Stimulated activated CD4-positive, alpha-beta T cell treated with anti-CD3 and anti-CD28 coated beads, Interleukin-4, amount 100 ng/mL, for 24 hours (primary cell): ENCODE measurements at places on chromosomes 6 and 20.

DNA sequence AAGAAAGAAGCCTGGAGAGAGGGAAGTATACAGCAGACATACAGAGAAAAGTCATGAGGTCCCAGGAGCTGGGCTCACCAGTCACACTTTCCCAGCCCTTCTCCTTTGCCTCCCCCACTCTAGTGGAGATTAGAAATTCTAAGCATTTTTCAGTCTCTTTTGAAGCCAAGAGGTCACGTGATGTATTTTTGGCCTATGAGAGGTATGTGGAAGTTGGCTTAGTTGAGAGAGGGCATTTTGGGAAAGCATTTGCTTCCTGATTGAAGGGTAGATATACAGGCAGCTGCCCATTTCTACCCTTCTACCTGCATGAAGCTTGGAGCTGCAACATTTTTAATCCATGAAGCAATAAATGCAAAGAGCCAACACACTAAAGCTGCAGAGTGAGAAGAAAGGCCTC, 106.0 kb upstream of the TNFAIP3 start:
- DNase-seq: no peak

- no peak for DNase-seq
These were observed 33.6 kb upstream of the RIPOR2 start for GRCh38 chr6:24969343-24969860.

DNA sequence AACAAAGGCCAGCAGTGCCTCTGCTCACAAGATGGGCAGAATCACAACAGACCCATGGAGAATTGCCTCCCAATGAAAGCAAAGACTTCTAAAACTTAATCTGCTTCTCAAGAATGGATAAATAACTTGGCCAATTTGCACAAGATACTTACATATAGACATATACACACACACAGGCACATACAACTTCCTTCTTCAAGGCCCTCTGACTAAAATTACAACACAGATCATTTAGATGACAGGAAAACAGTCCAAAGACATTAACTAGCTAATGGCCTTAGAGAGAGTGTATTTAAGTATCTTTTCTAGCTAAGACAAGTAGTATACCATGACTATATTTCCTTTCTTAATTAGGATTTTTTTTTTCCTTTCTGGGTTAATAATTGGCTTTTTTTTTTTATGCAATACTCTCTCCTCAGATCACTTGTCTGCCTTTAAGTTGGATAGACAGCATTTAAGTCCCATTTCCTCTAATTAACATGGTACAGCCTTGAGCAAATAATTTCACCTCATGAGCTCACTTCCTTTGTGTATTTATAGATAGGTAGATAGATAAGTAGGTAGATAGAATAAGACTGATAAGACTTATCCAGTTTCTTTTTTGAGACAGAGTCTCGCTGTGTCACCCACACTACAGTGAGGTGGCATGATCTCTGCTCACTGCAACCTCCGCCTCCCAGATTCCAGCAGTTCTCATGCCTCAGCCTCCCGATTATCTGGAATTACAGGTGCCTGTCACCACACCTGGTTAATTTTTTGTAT, 70.0 kb downstream of the NRSN1 start:
- DNase-seq: no peak

DNA sequence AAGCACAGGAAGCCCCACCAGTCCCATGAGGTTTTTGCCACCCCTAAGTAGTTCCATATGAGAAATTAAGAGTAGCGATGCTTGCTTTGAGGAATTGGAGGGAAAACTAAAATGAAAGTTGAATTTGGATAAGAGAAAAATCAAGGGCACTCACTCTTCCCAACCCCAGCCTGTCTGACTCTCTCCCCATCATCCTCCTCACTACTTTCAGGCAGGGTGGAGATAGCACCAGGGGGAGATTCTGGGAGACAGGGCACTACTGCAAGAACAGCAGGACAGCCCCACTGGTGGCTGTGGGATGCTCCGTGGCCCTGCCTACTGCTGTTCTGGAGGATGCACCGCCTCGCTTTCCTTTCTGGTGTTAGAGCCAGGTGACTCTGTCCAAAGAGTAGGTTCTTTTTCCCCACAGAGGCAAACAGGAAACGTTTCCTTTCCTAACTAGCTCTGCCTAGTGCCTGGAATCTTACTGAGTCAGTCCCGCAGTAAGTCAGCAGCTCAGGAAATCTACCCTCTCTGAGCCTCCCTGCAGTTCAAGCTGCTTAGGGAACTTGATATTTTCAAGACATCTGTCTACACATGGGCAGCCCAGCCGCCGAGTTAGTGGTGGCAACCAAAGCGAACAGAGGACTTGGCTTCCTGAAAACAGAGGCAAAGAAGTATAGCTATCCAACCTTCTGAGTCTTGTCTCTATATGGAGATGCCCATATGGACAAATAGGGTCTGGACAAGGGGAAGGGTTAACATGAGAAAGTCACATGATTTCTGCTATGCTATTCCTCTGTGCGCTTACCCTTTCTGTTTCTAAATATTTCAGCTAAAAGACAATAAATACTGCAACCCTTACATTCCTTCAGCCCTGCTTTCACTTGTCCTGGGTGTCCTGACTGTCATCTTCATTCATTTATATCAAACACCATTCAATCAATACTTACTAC, 11.4 kb downstream of the HLA-E start:
- DNase-seq: no peak

DNA sequence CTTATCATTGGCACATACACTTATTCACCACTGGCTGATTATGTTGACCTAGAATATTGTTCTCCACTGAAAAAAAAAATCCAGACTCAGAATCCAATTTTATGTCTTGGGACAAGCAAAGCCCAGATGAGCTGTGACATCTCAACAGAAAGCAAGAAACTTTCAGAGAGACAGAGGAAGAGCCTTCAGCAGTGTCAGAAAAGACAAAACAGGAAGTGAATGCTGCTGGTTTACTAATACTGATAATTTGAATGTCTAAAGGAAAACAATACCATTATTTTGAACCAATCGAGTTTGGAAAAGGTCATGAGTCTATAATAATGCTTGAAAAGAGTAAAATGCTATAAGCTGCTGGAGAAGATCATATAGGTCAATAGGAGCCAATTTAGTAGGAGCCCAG, 179.8 kb upstream of the RIMS1 start:
- no peak for DNase-seq

DNA sequence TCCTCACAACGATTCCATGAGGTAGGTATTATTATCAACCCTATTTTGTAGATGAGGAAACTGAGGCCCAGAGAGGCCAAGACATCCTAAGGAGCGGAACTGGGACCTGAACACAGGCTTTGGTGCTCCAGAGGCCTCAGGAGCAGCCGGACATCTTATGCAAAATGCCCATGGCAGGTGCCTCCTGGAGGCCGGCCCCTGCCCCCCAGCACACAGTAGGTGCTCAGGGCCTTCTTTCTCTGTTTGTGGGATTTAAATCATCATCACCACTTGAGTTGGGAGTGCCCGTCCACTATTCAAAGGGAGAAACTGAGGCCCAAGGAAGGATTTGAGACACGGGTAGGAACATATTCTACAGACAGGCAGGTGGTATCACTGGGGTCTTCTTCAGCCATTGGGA, 41.2 kb downstream of the CEBPB start:
- no peak for DNase-seq

DNA sequence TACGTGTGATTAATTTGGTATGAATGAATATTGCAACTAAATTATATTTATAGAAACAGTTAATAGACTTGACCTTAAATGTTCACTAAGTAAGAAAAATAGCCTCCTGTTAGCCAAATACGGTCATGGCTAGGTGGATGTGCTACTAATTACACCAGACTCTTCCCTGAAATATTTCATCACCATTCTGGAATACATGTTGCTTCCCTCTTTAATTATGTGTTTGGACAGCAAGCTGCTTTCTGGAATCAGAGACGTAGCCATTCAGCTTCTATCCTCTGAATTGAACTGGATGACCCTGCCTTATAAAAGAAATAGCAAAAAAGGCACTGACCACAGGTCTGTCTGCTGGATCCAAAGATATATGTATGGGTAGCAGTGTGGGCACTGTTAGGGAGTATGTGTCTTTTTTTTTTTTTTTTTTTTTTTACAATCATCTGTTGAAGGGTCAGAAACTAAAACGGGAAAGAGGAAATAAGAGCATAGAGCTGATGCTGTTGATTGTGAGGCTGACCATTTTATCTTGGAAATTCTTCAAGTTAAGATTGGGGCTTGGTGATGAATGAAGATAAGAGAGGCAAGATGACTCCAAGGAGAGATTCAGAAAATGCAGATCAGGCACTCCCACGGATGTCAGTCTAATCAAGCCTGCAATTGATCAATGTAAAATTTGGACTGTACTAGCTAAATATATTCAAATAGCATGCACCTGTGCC, 283.2 kb upstream of the HSF2 start:
- DNase-seq: no peak

DNA sequence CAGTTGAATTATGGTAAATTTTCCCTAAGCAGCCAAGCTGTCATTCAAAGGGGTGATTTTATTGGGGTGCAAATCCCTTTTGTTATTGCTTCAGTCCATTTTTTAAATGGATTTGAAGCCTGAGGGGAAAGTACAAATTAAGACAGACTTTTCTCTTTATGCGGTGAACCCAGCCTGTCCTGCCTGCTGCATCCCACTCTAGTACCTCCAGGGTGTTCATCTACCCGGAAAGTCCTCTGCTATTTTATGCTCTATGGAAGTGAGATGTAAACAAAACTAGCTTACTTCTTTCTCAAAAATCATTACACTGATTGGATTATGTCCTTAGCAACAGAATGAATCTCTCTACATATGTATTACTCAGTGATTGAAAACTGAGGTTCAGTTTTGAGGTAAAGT, 1088.9 kb upstream of the CITED2 start:
- no peak for DNase-seq

- peak; percentile 17 for DNase-seq
These were observed 3.8 kb downstream of the DEK start for GRCh38 chr6:18260448-18261106.

DNA sequence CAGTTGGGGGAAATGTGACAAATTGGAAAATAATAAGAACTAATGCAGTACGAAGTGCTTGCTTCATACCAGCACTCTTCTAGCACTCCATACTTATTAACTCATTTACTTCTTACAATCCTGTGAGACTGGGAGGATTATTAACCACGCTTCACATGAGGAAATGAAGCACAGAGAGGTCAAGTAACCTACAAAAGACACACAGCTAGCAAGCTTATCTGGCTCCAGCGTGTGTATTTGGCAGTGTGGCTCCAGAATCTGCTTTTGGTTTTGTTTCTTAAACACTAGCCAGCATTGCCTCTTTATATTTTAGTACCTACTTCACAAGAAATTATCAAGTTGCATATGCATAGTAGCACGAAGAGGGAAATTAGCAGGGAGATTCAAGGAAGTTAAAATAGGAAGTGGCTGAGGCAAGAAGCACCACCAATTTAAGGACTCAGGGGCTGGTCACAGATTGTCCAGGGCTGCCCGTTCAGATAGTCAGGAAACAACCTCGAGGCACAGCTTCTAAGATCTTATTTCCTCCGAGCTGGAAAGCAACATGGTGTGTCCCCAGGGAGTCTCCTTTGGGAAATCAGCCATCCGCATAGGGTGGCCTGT, 302.7 kb upstream of the PRDM1 start:
- no peak for DNase-seq

DNA sequence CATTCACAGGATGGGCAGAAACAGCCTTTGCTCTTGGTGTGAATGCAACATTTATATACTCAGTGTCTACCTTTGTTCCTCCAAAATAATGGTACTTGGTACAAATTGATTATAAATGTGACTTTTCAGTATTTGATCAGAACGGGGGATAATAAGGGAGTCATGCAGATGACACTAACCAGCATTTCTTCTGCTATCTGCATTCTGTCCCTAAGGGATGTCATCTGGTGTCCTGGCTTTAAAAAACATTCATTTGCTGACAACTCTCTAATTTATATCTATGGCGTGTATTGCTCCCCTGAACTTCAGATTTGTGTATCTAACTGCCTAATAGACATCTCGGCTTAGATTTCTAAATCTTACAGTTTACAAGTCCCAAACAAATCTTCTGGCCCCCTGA, 76.4 kb upstream of the FLRT3 start:
- DNase-seq: no peak

- no peak for DNase-seq
These were observed 87.1 kb upstream of the GJE1 start for GRCh38 chr6:142045380-142046278.

- DNase-seq: no peak
These were observed 567.3 kb upstream of the BTBD3 start for GRCh38 chr20:11350126-11351005.

- DNase-seq: no peak
These were observed 384.8 kb downstream of the TFAP2B start for GRCh38 chr6:51203504-51203903.

DNA sequence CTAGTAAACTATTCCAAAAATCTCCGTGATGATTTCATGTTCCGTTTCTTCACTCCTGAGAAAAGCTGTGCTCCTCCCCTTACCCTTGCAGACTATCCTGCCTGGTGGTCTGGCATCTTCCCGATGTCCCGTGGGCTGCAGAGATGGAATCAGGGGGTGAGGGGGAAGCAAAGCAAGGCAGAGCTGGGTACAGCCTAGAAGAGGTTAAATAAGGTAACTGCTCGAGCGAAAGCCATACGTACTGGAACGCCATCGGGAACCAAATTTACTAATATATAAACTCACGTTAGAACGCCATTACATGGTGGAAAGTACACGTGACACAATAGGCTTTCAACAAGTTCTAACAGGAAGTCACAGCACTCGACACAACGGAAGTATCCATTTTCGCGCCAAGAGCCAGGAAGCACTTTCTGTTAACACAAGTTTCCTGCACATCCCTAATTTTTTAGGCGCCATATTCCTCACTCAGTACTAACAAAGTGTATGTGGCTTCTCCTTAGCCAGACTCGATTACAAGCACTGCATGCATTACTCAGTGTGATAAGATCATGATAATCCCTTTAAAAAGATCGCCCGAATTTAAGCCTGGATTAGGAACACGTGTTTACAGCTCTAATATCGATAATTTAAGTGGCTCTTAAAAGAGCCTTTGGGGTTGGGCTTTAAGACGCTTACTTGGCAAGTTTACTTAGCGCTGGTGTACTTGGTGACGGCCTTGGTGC, 101.6 kb upstream of the PRSS16 start:
- peak; percentile 78 for DNase-seq

GRCh38 chr6:131223416-131223815, 88.1 kb downstream of the AKAP7 start:
- DNase-seq: no peak

- DNase-seq: no peak
These were observed 2.1 kb downstream of the DAAM2 start for GRCh38 chr6:39794231-39794630.

DNA sequence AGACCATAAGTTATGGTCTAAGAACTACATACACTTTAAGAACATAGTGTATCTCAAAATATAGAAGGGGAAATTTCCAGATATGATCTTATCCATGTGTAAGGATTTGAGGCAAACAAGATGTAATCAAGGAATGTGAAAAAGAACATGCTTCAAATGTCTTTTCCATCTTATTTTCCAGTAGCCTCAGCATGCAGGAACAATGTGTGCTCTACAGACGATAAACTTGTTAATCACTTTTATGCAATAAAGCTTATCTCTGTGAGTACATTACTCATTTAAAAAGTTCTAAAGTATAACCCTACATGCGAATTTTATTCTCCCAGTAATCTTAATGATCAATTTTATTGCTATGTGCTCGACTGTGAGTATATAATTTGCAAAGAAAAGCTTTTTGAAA, 185.2 kb downstream of the ALDH8A1 start:
- no peak for DNase-seq
